GM23338 (cell line): ENCODE measurements at places on chromosomes 16 and 17. TPM values are rescaled to one million over a fixed set of nuclear protein-coding genes. Genes with fewer than 3 reads are reported as not detected.

Gene HP
- not detected in 2 replicates for total RNA-seq

Gene LSM12
- total RNA-seq: 64.4 and 72.7 TPM in 2 replicates

DNA sequence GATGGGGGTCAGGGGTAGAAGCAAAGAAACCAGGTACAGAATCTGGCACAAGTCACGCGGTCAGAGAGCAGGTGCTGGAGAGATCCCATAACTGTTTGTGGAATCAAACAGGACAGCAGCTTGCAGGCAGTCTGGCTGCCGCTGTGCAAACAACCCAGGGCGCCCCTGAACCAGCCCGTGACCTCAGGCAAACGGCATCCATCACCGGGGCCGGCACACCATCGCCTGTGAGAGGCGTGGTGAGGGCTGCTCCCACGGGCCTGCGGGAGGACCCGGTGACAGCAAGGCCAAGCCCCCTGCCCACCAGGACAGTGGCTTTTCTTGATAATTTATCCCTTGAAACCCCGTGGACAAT lies 47.9 kb downstream of the CBFA2T3 start:
- no peak for DNase-seq

- no peak for DNase-seq
Observed at GRCh38 chr16:85969159-85969558, 70.2 kb downstream of the IRF8 start.

- no peak for DNase-seq
Observed at GRCh38 chr16:4900036-4900435, 36.9 kb downstream of the PPL start.

GRCh38 chr17:1533661-1534325 lies 17.4 kb upstream of the INPP5K start:
- no peak for DNase-seq

DNA sequence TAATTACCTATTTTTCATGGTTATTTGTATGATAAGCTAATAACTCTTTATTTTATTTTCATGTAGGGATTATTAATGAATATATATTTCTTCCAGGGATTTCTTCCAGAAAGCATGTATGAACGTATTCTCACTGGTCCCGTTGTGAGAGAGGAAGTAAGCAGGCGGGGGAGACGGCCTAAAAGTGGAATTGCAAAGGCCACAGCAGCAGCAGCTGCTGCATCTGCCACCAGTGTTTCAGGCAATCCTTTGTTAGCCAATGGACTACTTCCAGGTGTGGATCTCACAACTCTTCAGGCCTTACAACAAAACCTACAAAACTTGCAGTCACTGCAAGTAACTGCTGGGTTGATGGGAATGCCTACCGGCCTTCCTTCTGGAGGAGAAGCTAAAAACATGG lies 110.3 kb upstream of the RBL2 start:
- DNase-seq: no peak
